ENCODE measurements at places on chromosomes 1 and 21.

- no peak for DNase-seq
Observed at GRCh38 chr1:149997585-149998262, 12.8 kb downstream of the OTUD7B start.

DNA sequence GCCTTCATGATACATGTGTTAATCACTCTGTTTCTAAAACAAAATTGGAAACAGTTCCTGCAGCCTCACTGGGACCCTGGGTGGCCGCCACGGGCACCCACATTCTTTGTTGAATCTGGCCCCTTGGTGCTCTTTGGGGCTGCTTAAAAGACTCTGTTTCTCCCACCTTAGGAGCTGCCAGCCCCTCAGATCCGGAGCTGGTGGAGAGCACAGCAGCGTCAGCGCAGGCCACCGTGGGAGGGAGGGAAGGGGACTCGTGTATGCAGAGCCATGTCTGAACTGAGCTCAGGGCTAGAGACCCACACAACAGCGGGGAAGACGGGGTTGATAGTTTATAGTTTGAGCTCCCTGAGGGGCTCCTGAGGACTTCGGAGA lies 121.2 kb downstream of the CNIH3 start:
- no peak for DNase-seq

DNA sequence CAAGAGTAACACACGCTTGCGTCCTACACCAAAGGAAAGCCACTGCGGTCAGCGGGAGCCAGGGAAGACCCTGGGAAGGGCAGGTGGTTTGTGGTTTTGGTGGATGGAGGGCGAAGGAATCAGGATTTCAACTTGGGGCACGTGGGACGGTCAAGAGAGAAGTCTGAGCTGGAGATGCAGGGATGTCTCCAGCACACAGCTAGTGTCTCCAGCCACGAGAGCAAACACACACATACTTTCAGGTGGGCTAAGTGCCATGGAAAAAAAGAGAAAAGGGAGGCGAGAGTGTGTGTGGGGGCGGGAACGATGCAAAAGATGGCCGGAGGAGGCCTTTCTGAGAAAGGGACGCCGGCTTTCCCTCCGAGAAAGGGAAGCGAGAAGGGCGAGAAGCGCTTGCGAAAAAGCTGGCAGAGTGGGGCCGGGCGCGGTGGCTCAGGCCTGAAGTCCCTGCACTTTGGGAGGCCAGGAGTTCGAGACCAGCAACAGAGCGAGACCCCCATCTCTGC lies 1.4 kb upstream of the SRRM1 start:
- DNase-seq: peak; percentile 67

DNA sequence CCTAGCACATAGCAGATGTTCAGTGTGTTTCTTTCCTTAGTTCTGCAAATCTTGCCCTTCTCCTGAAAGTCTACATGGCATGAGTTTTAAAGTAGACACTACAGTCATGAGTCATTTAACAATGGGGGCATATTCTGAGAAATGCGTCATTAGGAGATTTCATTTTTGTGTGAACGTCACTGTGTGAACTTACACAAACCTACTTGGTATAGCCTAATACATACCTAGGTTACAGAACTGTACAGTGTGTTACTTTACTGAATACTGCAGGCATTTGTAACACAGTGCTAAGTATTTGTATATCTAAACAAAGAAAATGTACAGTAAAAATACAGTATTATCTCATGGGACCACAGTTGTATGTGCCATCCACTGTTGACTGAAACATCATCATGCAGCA lies 10.0 kb downstream of the TTF2 start:
- DNase-seq: no peak

- DNase-seq: no peak
Observed at GRCh38 chr1:170872663-170873062, 62.7 kb upstream of the MROH9 start.

DNA sequence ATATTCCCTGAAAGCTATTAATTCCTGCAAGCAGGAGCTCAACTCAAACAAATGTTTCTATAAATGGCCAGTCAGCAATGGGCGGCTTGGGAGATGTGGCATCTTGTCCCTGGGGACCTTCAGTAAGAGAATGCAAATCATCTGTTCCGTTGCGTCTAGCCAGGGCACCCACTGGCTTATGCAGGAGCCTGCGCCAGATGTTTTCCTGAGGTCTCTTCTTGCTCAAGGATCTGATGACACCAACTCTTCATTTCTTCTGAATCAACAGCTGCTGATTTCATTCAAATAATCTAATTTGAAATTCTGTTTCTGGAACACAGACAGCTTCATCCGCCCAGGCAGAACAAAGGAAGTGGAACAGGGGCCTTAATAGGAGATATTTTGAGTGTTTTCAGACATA lies 70.0 kb upstream of the AJAP1 start:
- DNase-seq: no peak

- DNase-seq: no peak
Observed at GRCh38 chr1:221217029-221217428, 337.8 kb downstream of the HLX start.

DNA sequence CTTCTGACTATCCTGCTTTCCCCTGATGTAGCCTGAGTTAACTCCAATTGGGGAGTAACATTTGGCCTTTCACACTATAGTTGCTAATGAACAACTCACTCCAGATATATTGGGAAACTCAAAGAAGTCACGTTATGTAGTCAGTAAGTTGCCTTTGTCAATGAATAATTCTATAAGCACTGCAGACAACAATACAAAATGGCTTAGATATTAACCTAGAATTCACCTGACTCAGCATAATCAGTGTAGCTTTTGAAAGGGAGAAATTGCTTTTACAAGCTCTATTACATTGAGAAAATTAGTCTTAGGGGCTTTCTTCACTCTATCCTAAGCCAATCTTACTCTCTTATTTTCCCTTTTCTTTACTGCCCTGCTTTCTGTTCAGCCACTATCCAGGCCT lies 303.5 kb upstream of the NR5A2 start:
- DNase-seq: no peak

DNA sequence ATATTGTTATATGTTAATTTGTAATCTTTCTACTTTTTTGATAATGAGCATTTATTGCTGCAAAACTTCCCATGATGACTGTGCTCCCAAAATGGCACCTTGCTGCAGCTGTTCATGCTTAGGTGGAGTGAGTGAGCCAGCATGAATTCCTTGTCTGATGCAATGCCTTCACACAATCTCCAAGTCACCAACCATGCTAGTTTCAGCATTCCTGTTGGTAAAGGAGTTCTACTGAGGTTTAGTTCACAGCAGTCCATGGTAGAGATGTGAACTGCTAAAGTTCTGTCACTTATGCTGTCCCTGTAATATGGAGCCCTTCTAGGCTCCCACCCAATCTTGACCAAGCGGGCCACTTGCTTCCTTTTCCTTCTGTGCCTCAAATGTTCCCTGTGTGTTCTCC lies 26.2 kb upstream of the PRKACB start:
- DNase-seq: no peak

- DNase-seq: no peak
Observed at GRCh38 chr1:215141460-215141859, 58.9 kb downstream of the KCNK2 start.

DNA sequence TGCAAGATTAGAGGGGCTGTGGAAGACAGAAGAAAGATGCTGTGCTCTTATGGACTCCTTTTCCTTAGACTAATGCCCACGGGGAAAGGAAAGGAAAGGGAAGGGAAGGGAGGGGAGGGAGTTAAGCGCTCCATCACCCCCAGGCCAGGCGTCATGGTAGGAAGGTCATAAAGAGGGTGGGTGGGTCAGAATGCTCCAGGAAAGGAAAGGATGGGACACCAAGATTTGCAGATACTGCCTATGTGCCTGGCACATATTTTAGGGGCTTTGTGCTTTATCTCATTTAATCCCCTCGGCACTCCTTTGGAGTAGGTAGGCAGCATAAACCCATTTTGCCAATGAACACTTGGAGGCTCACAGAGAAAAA lies 41.4 kb downstream of the MAB21L3 start:
- no peak for DNase-seq

GRCh38 chr1:107464827-107465226 lies 324.0 kb downstream of the NTNG1 start:
- no peak for DNase-seq

DNA sequence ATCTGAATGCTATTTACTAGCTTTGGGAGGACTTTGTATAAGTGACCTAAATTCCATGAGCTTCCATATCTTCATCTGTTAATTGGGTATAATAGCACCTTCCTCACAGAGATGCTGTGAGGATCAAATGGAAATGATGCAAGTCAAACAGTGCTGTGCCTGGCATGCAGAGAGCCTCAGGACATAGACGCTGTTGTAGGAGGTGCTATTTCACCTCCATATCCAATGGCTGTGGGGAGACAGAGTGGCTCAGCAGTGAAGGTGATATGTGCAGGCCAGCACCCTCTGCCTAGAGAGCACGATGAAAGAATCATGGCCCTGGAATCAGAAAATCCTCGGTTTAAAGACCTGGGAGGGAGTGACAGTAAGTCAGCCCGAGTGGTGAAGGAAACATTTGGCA lies 16.0 kb upstream of the C1orf21 start:
- no peak for DNase-seq

DNA sequence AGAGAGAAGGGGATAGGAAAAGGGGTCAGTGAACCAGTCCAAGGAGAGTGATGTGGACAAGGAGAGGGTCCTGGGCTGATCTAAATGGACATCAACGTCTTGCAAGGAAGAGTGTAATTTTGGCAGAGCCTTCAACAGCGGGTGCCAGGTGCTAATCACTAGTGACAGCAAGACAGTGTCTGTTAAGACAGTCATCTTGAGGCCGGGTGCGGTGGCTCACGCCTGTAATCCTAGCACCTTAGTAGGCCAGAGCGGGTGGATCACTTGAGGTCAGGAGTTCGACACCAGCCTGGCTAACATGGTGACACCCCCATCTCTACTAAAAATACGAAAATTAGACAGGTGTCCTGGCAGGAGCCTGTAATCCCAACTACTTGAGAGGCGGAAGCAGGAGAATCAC lies 12.2 kb upstream of the PADI6 start:
- DNase-seq: no peak

DNA sequence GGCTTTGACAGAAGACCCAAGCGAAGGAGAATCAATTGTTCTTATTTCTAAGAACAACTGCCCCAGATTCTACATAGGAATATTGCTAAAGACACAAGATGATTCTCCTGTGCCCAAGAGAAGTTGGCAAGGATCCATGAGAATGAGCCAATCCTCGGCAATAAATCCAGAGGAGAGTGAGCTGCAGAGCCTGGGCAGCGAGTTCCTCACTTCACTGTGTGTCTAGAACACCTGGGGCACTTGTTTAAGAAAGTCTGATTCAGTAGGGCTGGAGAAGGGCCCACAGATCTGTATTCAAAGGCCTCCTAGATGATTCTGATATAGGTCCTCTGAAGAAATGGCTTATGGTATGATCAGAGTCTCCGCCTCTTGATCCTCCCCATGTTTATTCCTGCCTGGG lies 31.8 kb downstream of the GADD45A start:
- no peak for DNase-seq

GRCh38 chr1:177567393-177567792 lies 396.6 kb downstream of the BRINP2 start:
- DNase-seq: no peak

DNA sequence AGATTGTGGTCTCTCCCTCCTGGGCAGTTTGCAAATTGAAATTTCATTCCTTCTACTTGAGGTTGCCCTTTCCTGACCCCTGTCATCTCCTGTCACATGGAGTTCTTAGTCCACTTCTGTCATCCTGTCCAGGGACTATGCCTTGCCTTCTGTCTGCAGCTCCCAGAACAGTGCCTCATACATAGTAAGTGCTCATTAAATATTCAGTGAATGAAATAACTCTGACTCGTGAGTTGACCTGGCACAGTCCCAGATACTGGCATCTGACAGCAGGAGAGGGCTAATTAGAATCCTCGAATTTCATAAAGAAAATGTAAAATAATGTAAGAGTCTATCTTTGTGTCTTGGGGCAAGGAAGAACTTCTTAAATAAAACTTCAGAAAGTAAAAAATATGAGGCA lies 50.8 kb downstream of the CNIH3 start:
- no peak for DNase-seq

DNA sequence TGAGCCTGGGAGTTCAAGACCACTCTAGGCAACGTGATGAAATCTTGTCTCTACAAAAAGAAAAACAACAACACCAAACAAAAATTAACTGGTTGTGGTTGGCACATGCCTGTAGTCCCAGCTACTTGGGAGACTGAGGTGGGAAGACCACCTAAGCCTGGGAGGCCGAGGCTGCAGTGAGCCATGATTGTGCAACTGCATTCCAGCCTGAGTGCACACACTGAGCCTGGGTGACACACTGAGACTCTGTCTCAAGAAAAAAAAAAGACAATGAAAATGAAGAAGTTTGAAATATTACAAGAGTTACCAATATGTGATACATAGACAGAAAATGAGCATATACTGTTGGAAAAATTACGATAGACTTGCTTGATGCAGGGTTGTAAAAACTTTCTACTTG lies 31.9 kb downstream of the PDC start:
- no peak for DNase-seq

DNA sequence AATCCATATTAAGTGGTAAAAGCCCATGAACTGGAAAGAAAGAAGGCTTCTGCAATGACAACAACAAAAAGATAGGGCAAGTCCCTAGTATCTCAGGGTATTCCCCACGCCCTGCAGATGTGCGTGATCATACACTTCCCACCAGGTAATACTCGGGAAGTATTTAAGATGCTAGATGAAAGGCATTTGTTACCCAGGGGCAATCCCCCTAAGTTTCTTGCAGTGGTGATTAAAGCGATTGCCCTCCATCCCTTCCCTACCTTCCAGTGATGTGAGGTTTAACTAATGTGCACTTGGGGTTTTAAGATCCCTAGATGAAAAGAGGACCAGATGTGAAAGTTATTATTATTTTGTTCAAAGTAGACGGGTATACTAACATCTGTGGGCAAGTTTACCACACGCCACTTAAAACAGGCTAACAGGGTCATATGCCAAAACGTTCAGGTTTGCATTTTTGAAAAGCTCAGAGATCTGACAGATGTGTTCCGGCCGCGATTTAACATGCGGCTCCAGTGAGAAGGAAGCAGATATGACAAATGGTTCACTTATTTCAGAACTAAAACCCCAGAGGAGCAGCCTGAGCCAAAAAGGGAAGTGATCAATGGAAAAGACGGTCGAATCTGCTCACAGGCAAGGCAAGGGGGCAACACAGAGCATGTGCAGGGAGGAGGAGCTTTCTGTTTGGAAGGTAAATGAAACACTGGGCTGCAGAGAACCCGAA lies 17.4 kb downstream of the TIAM1 start:
- no peak for DNase-seq

GRCh38 chr1:38685388-38685787 lies 174.2 kb downstream of the RRAGC start:
- no peak for DNase-seq

GRCh38 chr1:8420318-8420717 lies 102.4 kb downstream of the SLC45A1 start:
- no peak for DNase-seq

GRCh38 chr1:33300673-33301072 lies 20.2 kb downstream of the A3GALT2 start:
- DNase-seq: peak; percentile 79

DNA sequence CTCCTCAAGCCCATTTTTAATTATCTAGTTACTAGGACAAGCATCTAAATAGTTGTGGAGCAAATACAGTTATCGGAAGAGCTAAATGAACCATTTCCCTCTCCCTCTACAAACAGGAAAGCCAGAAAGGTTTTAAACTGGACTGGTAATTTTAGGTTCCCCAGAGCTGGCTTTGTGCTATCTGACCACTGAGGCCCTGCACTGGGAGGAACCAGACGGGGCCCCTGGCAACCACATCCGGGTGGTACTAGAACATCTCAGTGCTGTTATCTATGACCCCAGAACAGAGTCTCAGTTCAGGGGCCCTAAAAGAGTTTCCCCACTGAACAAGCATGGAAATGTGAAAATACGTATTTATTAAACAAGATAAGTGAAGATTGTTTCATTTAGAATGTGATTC lies 7.7 kb upstream of the RSPH1 start:
- DNase-seq: no peak

- DNase-seq: no peak
Observed at GRCh38 chr1:181513786-181514297, 30.5 kb downstream of the CACNA1E start.
